ENCODE measurements at places on chromosomes 1 and 21.

GRCh38 chr1:149843431-149844041, 55.8 kb upstream of the BOLA1 start:
- no peak for DNase-seq

DNA sequence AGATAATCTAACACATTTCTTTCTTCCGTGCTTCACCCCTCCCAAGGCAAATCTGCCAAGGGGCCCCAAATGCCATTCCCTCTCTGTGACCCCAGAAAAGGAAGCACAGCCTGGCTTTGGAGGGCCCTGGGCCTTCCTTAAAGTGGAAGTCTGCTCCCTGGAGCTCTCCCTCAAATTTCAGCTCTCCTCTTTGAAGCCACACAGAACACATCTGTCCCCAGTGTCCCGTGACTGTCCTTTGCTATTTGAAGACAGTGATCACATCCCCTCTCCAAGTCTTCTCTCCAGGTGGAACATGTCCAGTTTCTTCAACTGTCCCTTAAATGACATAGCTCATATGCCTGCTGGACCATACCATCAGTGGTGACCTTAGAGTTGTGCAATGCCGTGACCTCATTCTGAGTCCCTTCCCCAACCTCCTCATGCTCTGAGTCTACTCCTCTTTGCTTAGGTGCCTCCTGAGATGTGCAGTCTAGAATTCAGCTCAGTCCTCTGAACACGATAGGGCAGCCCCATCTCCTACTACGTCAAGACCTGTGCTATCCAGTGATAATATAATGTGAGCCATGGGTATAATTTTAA, 18.4 kb upstream of the FOXO6 start:
- no peak for DNase-seq

DNA sequence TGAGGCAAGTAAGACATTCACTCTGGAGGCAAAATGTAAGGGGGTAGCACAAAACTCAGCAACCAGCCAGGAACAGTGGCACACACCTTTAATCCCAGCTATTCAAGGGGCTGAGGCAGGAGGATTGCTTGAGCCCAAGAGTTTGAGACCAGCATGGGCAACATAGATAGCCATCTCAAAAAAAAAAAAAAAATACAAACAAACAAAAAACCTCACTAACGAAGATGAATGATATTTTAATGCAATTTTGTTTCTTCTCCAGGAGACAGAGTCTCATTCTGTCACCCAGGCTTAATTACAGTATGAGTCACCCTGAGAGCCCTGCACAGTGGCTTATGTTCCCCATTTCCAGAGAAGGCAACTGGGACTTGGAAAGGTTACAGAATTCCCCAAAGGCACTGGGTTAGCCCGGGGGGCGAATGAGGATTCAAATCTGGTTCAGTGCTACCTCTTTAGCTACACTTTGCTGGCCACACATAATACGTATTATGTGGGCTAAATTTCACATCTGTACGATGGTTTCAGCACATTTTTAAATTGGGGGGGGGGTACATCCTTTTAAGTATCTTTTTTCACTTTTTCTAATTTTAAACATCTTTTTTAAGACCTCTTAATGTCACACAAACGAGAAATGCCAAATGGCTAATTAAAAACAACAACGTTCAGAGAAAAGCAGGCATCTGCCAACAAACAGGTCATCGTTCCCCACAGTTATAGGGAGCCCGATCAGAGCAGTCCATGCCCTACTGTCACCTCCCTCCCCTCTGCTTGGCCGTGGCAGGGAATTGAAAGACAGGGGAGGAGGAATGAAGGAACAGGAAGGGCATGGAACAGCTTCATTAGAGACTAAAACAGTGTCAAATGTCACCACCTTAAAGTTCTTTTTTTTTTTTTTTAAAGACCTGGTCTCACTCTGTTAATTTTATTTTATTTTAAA, 3.5 kb downstream of the CELA2A start:
- no peak for DNase-seq

GRCh38 chr1:81029266-81029665, 771.5 kb upstream of the ADGRL2 start:
- DNase-seq, result no peak

- DNase-seq, result no peak
Measured at GRCh38 chr1:157978586-157979403, 14.7 kb upstream of the KIRREL1 start.

GRCh38 chr1:109299558-109300343, 7.1 kb downstream of the MYBPHL start:
- DNase-seq, result no peak

DNA sequence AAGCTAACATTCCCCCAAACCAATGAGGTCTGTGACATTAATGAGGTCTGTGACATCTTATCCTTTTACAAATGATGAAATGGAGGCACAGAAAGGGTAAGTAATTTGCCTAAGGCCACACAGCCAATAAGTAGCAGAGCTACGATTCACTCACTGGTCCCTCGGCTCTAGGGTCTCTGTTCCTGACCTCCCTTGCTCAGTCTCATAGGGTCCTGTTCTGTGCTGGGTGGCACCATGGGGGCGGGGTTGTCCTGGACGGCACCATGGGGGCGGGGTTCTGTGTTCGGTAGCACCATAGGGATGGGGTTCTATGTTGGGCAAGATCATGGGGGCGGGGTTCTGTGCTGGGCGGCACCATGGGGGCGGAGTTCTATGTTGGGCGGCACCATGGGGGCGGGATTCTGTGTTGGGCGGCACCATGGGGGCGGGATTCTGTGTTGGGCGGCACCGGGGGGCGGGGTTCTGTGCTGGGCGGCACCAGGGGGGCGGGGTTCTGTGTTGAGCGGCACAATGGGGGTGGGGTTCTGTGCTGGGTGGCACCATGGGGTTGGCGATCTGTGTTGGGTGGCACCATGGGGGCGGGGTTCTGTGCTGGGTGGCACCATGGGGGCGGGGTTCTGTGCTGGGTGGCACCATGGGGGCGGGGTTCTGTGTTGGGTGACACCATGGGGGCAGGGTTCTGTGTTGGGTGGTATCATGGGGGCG, 55.6 kb downstream of the CLSTN1 start:
- peak; percentile 30 for DNase-seq

DNA sequence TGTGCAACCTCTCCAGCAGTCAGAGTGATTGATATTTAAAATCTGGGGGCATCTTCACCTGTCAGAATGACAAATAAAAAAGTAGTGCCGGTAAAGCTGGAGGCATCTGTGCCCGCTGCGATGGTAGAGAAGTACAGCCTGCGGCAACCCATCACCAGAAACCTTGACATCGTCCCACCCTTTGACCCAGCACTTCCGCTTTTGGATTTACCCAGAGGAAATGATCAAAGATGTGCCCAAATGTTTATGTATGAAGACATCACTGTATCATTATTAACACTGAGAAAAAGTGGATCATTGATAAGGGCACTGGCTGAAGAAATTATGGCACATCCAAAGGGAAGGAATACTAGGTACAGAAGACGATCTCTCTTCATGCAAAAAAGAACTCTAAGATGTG, 96.0 kb downstream of the PGBD5 start:
- no peak for DNase-seq

DNA sequence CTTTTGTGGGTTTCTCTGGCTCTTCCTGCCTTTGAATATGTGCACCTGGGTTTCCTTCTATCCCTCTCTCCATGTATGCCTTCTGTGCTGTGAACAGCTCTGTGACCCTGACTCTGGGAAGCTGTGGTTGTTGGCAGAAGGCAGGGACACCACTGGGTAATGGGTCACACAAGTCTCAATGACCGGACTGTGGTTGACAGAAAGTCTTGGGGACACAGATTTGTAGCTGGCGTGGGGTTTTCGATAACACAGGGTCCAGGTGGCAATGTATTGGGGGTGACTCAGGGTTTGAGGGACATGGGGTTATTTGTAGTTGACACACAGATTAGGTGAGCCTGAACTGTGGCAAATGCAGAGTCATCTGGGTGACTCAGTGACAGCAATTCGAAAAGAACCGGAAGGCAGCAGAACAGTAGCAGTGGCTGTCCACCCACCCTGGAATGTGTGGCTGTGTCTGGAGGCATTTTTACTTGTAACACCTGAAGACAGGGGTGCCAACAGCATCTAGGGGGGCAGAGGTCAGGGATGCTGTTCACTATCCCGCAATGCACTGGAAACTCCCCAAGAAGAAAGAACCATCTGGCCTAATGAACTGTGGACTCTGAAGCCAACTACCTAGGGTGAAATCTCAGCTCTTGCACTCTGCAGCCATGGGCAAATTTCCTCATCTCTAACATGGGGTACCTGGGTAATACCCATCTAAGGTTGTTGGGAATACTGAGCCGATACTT, 13.0 kb upstream of the SLC6A9 start:
- DNase-seq, result no peak

DNA sequence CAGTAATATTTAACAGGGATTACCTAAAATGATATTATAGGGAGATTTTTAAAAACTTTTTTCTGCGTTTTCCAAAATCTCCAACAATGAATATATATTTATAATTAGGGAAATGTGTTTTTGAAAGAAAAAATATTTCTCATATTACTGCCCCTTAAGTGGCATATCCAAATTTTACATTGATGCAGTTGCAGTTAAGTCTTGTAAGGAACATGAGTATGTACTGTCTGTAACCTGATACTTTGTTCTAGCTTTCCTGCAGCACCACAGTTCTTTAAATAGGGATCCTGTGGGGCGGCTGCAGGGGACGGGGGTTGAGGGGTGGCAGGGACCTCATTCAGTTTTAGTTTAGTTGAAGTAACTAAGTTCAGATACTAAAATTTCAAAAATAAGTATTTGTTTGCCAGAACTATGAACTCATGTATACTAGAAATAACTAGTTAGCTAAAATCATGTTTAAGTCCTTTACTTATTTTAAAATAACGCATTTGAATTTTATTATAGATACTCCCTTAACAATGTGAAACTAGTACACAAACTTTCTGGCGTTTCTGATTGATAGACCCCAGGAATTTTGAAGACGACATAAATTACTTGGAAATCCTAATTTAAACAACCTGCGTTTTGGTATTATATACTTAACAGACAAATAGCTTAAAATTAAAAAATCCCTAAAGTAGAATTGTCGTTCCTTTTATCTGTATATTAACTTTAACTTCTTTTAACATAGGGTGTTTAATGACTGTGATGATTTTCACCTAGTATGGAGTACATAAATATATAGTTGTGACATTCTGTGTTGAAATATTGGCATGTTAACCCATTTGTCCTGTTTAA, 639 bp upstream of the DNAJB4 start:
- peak; percentile 88 for DNase-seq

GRCh38 chr1:26352338-26352679, 1.6 kb downstream of the CRYBG2 start:
- no peak for DNase-seq

DNA sequence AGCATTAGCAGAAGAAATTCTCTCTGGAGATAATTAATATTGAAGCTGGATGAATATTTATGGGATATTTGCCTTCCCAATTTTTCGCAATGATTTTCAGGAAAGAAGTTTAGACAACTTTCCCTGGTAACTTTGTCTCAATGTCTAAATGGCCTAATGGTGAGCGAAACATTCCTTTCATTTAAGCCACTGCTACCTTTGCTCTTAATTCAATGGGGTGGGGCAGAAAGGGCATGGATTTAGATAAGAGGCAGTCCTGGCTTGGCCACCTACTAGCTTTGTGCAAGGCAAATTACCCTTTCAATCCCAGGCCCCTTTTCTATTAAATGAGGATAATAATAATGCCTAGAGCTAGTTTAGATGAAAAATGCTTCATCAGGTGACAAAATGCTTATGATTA, 27.1 kb upstream of the LYST start:
- no peak for DNase-seq

DNA sequence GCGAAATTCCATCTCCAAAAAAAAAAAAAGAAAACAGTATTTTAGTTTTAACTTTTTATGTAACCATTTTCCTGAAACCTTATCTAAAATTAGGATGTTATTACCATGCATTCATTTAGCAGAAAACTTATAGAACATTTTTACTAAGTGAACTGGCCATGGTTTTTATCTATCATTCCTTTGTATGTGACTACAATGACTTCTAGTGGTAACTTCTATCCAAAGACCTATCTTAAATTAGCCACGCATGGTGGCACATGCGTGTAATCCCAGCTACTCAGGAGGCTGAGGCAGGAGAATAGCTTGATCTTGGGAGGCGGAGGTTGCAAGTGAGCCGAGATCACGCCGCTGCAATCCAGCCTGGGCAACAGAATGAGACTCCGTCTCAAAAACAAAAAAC, 11.4 kb downstream of the GGPS1 start:
- no peak for DNase-seq

DNA sequence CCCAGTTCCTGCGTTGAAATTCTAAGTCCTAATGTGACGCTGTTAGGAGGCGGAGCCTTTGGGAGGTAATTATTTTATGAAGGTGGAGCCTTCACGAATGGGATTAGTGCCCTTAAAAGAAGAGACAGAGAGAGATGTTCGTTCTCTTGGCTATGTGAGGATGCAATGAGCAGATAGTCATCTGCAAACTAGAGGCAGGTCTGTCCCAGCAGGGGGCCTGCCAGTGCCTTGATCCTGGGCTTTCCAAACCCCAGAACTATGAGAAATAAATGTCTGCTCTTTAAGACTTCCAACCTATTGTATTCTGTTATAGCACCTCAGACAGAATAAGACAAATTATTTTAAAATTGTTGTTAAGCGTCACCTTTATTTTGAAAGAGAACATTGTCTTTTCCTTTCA, 123.1 kb upstream of the KCNJ6 start:
- no peak for DNase-seq

- DNase-seq, result no peak
Measured at GRCh38 chr1:231628207-231628876, 1.8 kb downstream of the DISC1 start.

- no peak for DNase-seq
Measured at GRCh38 chr1:177978530-177978929, 8.7 kb upstream of the SEC16B start.

DNA sequence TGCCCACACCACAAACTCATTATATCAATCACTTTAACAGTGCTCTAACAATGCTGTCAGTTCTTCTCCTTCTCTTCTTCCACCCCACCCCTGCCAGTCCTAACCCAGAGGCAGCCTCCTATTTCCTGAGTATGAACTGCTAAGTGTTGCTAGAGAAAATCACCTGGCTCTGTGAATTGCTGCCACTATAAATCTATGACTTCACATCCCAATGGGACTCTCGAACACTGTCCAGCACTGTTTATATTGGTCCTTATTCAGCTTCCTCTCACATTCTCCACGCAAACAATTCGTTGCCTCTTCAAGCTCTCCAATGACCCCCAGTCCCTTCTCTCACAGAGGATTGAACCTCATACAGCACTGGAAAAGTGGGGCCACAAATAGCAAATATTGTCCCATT, 27.0 kb upstream of the USH2A start:
- no peak for DNase-seq

DNA sequence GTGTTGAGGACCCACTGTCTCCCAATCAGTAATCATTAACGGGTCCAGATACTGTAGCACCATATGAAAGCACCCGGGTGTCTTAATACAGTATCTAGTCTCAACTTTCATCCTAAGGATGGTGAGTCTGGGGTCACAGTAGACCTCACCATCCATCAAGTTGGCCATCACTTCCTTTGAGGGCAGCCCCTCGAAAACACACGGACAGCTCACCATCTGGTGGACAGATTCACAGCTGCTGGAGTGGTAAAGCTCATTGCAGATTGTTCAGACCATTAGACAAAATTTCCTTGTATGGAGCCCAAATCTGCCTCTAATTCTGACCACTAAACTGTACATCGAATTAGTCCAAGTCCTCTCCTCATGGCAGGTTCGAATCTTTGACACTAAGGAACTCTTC, 123.1 kb downstream of the PGBD5 start:
- DNase-seq, result no peak
